ENCODE measurements at places on chromosomes 6 and 20.

DNA sequence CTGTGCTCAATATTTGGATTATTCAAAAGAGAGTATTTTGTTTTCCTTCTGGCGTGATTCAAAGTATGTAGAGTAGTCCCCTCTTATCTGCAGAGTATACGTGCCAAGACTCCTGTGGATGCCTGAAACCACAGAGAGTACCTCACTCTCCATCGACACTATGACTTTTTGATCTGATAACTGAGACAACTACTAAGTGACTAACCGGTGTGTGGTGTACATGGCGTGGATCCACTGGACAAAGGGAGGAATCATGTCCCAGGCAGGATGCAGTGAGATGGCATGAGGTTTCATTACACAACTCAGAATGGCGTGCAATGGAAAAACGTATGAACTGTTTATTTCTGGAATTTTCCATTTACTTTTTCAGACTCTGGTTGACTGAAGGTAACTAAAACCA lies 112.2 kb upstream of the PDE7B start:
- no peak for DNase-seq

- DNase-seq, result no peak
Measured at GRCh38 chr6:132210886-132211563, 190.2 kb downstream of the MOXD1 start.

- DNase-seq, result no peak
Measured at GRCh38 chr6:147704691-147705090, 196.2 kb downstream of the SAMD5 start.

GRCh38 chr20:59195316-59195993 lies 31.8 kb downstream of the ZNF831 start:
- no peak for DNase-seq

GRCh38 chr6:41637194-41638001 lies 870 bp upstream of the MDFI start:
- DNase-seq, result no peak

DNA sequence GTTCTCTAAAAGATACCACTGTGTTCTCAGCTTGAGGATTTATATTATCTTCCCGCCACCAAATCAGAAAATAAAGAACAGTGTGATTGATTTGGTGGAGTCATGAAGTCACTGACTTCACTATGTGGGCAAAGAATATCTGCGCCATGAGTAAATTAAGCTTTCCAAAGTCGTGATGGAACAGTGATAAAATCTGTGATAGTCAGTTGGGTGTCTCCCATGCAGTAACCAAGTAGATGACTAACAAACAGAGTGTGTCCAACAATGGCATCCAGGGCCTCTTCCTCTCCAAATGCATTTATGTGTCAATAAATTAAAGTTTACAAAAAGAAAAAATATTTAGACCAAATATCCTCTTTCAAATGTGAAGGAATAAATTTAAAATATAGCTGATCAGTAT lies 87.0 kb upstream of the DST start:
- DNase-seq, result peak; percentile 49

DNA sequence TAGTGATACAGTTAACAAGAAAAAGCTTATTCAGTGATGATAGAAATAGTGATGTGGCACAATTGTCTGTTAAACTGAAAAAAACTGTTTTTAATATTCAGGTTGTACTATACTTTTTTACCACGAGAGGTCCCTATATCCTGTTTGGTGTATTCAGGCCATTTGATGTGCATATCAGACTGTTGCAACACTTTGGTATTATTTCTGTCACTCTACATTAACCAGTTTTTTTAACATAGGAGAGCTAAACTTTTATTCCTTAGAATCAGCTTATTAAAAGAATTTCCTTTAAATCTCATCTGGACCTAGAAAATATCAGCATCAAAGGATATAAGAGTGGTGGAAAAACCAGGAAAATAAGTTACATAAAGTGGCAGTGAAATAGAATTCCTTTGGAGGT lies 36.8 kb downstream of the TSPYL4 start:
- DNase-seq, result peak; percentile 48
